Spleen (tissue), 13 donors: ENCODE measurements at places on chromosomes 4 and X. TPM values are rescaled to one million over a fixed set of nuclear protein-coding genes. Genes with fewer than 3 reads are reported as not detected.

DNA sequence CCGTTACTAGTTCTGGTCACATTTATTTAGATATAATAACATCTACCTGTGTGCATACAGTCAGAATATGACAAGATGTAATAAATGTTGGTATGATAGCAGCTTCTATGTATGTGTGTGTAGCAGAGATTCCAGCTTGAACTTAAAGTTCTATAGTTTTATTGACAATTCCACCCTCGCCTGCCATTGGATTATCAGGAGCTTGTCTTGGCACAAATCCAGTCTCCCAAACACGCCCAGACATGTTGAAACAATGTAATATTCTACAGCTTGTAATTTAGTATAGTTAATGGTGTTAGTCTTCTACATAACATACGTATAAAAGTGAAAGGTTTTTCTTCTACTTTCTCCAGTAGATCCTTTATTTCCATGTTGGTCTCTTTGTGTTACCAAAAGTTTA is 44.4 kb downstream of the BBS12 start:
- no peaks in the 10 kb centered on the region for H3K27me3 ChIP-seq
- H3K4me3 ChIP-seq: no peak overlapping the region
- no peaks in the 10 kb centered on the region for H3K4me1 ChIP-seq
- no peaks in the 10 kb centered on the region for H3K36me3 ChIP-seq
- DNase-seq: no peak
- H3K27ac ChIP-seq: no peak overlapping the region

Gene FGF5
- total RNA-seq: not detected

DNA sequence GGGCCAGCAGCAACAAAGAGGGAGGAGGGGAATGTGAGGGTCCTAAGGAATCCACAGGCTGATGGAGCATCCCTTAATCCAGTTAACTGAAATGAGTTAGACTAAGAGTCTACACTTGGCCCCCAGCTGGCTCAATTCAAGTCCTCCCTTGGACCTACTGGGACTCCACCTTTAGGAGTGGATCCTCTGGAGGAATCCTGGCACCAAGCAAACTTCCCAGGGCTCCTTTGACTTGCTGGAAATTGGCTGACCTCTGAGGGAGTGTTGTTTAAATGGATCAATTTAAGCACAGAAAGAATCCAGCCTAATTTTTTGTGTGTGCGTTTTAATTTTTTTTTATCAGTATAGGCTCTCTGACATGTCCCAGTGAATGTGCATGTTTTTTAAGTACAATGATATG is 114.7 kb downstream of the SHROOM3 start:
- DNase-seq: no peak
- no peaks in the 10 kb centered on the region for H3K4me1 ChIP-seq
- H3K27me3 ChIP-seq: no peaks in the 10 kb centered on the region

Gene TMLHE
- 32.5 TPM for total RNA-seq

Gene SLC2A9
- 8.8 TPM for total RNA-seq

Gene VAMP7
- 36.9 TPM for total RNA-seq

Gene OPN1LW
- total RNA-seq: not detected

GRCh38 chr4:108171339-108172230 is 2.9 kb upstream of the LEF1 start:
- DNase-seq: peak; percentile 76
- peaks cover 70% of the 10 kb centered on the region for H3K4me1 ChIP-seq
- H3K36me3 ChIP-seq: no peaks in the 10 kb centered on the region
- no peak overlapping the region for H3K4me3 ChIP-seq
- H3K27me3 ChIP-seq: peaks cover 93% of the 10 kb centered on the region
- no peak overlapping the region for H3K27ac ChIP-seq

DNA sequence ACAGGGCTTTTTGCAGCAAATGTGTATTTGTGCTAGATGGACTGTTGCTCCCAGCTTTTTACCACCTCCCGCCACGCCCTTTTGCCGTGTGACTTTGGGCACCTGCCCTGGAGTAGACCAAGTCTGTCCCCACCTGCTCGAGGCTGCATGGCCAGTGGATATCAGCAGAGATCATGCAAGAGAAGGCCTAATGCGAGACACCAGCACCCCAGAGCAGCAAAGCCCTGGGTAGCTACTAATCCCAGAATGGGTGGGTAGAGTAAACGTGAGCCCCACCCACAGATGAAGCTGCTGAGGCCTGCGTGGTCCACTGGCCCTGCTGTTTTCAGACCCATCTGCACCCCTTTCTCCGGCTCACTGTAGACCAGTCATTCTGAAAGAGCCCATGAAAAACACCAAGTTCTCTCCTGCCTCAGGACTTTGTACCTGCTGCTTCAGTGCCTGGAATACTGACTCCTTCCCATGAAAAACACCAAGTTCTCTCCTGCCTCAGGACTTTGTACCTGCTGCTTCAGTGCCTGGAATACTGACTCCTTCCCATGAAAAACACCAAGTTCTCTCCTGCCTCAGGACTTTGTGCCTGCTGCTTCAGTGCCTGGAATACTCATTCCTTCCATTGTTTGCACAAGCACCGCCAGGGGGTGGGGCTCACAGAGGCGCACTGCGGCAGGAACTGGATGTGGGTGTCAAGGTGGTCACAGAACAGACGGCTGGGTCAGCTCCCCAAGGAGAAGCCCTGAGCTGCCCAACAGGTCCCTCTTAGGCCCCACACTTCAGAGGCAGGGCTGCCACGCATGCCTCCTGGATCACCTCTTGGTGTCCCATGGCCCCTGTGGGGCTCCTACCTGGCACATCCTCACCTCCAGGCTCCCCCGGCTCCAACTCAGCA is 5.1 kb upstream of the TNIP2 start:
- H3K4me3 ChIP-seq: no peak overlapping the region
- DNase-seq: peak; percentile 81
- H3K4me1 ChIP-seq: peaks cover 33% of the 10 kb centered on the region
- no peaks in the 10 kb centered on the region for H3K27me3 ChIP-seq
- no peak overlapping the region for H3K27ac ChIP-seq

DNA sequence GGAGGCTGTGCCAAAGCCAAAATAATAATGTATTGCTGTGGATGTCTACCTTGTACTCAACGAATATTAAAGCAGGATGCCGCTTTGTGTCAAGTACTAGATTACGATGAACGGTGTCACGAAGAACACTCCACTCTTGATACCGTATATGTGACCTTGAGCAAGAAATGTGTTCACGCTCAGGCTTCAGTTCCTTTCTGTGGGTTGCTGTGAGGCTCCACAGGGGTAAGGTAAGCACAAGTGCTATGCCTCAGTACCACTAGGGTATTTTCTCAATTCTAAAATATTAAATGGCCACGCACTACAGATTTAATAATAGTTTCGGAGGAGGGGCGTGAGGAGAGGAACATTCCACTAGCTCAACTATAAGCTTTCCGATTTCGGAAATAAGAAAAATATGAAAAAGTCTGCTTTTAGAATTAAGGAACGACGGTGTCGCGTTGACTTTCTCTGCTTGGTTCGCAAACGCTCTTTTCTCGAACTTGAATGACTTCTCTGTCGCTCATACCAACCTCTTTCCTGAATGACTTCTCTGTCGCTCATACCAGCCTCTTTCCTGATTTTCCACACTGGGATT is 607 bp upstream of the SCOC start:
- peaks cover 44% of the 10 kb centered on the region for H3K4me1 ChIP-seq
- DNase-seq: no peak
- H3K4me3 ChIP-seq: peak overlapping the region; percentile 91
- H3K27me3 ChIP-seq: no peaks in the 10 kb centered on the region
- H3K36me3 ChIP-seq: no peaks in the 10 kb centered on the region
- peak overlapping the region; percentile 93 for H3K27ac ChIP-seq

Gene CT45A7
- total RNA-seq: not detected

Gene PDLIM3
- total RNA-seq: 107 TPM

DNA sequence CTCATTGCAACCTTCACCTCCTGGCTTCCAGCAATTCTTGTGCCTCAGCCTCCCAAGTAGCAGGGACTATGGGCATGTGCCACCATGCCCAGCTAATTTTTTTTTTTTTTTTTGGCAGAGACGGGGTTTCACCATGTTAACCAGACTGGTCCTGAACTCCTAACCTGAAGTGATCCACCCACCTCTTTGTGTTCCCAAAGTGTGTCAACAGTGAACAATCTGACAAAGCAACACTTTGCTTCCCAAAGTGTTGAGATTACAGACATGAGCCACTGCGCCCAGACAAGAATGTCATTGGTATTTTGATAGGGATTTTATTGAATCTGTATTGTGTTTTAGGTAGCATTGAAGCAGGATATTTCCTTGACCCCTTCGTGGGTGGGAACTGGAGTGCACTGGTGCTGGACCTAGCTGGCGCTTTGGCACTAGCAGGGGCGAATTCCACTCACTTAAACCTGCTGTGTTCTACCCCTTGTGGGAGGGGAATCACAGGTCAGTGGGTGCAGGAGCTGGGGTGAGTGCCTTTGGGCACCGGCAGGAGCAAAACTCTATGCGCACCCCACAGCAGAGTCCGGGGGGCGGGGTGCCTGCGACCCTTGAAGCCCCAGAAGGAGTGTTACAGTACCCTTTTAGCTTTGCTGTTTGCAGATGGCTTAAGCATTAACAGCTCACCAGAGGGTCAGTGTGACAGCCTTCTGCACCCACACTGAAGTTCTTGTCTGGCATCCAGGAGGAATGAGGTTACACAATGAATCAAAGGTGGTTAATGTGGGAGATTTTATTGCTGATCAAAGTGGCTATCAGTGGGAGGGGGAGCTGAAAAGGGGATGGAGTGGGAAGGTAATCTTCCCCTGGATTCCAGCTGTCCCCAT is 21.9 kb downstream of the KLF8 start:
- no peaks in the 10 kb centered on the region for H3K27me3 ChIP-seq
- H3K36me3 ChIP-seq: no peaks in the 10 kb centered on the region
- H3K4me3 ChIP-seq: no peak overlapping the region
- H3K27ac ChIP-seq: no peak overlapping the region

Gene PCDH19
- 0.06 TPM for total RNA-seq

DNA sequence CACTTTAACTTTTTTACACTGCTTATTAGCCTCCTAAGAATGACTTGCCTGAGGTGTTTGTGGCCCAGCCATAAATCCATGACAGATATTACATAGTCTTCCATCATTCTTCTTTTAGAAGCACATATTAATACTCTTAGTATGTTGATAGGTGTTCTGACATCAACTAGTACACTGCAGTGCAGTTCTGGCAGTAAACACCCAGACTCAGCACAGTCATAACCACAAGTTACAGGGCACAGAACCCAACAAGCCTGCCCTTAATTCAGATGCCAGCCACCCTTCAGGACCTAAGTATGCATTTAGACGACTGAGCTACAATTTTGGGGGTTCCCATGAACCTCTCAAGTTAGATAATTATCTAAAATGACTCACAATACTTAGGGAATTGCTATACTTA is 36.5 kb upstream of the GUCY1B1 start:
- no peak overlapping the region for H3K4me3 ChIP-seq
- H3K4me1 ChIP-seq: no peaks in the 10 kb centered on the region
- H3K27ac ChIP-seq: no peak overlapping the region
- no peaks in the 10 kb centered on the region for H3K27me3 ChIP-seq

- H3K4me1 ChIP-seq: peaks cover 7% of the 10 kb centered on the region
- H3K27ac ChIP-seq: no peak overlapping the region
- no peaks in the 10 kb centered on the region for H3K36me3 ChIP-seq
- H3K4me3 ChIP-seq: no peak overlapping the region
Measured at GRCh38 chr4:109424093-109424841, 9.3 kb upstream of the SEC24B start.

- H3K4me1 ChIP-seq: peaks cover 33% of the 10 kb centered on the region
- DNase-seq: no peak
- H3K4me3 ChIP-seq: no peak overlapping the region
- no peaks in the 10 kb centered on the region for H3K27me3 ChIP-seq
- peaks cover 4% of the 10 kb centered on the region for H3K36me3 ChIP-seq
Measured at GRCh38 chrX:23785580-23785979, 2.6 kb downstream of the SAT1 start.

Gene OTUD6A
- not detected for total RNA-seq

GRCh38 chrX:130726661-130727060 is 176.3 kb downstream of the ENOX2 start:
- no peak overlapping the region for H3K27ac ChIP-seq
- no peaks in the 10 kb centered on the region for H3K4me1 ChIP-seq
- no peak for DNase-seq
- H3K4me3 ChIP-seq: no peak overlapping the region
- H3K36me3 ChIP-seq: no peaks in the 10 kb centered on the region
- H3K27me3 ChIP-seq: no peaks in the 10 kb centered on the region

Gene SAGE1
- not detected for total RNA-seq
